ENCODE measurements at places on chromosomes 2 and 18.

- DNase-seq, result no peak
These were observed 1781.3 kb upstream of the CELF4 start for GRCh38 chr18:39346916-39347315.

DNA sequence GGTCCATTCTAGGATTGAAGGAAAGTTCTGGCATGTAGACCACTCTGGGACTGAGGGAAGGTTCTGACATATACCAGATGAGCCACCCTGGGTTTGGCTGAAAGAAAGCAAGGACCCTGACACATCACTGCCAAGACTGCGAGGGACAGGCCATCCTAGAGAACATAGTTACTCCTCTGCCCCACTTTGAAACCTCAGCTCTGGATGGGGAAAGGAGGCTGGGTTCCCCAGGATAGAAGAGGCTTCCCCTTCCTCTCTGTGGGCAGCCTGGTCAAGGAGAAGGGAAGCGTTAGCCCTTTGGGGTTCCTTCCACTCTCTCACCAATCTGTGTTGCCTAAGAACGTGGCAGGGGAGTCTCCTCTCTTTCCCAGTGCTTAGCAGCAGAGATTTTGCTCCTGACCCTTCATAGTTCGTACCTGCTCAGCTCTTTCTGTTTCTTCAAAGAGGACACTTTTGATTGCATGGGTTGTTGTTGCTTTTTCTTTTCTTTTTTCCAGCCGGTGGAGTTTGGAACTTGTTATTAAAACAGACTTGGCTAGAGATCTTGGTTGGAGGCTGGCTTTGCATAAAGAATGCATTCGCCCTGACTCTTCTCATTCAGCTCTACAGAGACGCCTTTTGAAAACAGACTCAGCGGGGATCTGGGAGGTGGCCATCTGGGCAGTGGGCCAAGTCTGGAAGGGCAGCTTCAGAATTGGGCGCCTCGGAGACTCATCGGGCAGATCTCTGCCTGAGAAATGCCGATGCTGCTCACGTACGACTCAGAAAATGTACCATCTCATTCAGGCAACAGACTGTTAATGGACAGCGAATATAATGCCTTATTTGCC is 166.1 kb downstream of the CLIP4 start:
- DNase-seq, result no peak

- DNase-seq, result no peak
These were observed 65.2 kb downstream of the PLCL1 start for GRCh38 chr2:197869501-197870111.

DNA sequence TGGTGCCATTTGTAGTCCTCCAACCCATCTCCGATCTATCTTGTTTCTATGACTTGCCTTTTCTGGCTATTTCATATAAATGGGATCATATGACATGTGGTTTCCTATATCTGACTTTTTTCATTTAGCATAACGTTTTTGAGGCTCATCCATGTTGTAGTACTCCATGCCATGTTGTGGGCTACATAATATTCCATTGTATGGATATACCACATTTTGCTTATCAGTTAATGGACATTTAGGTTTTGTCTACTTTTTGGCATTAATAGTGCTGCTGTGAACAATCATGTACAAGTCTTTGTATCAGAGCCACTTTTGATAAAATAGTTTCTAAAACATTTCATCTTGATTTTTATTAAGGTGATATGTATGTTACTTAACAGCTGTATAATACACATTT is 7.4 kb downstream of the CEBPZOS start:
- no peak for DNase-seq

GRCh38 chr2:239811806-239812560 is 213.2 kb downstream of the NDUFA10 start:
- DNase-seq, result no peak

- DNase-seq, result no peak
These were observed 79.6 kb downstream of the PDE11A start for GRCh38 chr2:177992992-177993391.

GRCh38 chr2:241321886-241322285 is 6.2 kb downstream of the SEPTIN2 start:
- DNase-seq, result no peak

DNA sequence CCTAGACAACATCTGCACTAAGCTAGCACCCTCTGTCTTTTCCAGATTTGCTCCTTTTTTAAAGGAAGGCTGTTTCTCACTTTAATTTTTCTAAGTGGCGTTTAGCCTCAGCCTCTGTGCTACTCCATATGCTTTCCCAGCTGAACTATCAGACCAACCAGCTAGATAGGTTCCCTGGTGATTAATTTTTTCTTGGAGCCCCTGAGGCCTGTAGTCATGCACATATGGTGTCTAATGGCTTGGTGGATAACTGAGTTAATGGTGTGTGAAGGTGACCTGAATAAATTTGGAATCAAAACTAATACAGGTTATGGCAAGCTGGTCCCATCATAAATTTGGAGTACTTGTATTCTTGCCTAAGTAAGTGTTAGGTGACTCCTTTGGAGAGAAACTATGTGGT is 135.5 kb downstream of the MGAT5 start:
- DNase-seq, result no peak

DNA sequence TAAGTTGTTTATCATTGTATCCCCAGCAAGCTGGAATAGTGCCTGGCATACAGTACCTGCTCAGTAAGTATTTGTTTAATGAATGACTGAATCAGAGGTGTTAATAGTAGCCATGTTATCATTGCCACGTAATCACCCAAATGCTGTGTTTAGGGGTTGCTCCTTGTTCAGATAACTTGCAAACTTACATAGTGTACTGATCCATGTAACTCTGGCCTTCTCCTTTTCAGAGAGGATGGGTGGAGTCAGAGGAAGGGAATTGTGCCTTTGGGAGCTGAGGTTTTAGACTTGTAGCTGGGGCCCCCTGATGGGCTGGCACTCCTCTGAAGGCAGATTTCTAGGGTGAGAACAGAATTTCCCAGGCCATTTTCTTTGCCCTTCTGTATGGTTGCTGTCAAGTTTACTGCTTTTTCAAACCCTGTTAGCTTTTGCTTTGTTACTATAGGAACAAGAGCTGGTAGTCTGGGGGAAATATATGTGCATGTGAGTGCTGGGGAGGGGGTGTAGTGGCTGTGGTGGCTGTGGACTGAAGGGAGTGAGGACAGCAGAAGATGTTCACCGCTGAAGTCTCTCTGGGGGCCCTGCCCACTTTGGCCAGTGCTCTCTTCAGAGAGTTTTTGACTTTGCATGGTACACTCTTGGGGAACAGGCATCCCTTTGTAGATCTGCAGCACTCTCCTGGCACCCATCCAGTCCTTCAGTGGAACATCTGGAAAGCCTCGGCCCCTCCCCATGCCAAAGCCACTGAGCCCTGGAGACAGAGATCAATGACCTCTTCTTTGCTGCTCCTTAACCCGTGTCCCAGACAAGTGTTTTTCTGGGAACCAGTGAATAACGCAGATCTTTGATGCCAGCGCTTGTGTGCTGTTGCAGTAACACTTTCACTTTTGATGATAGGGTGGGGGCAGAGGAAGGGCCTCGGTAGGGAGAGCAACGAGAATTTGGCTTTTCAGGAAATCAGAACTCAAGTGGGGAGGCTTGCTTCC is 209.0 kb downstream of the PRKCE start:
- DNase-seq, result no peak

GRCh38 chr2:38432820-38433606 is 55.9 kb upstream of the ATL2 start:
- no peak for DNase-seq

DNA sequence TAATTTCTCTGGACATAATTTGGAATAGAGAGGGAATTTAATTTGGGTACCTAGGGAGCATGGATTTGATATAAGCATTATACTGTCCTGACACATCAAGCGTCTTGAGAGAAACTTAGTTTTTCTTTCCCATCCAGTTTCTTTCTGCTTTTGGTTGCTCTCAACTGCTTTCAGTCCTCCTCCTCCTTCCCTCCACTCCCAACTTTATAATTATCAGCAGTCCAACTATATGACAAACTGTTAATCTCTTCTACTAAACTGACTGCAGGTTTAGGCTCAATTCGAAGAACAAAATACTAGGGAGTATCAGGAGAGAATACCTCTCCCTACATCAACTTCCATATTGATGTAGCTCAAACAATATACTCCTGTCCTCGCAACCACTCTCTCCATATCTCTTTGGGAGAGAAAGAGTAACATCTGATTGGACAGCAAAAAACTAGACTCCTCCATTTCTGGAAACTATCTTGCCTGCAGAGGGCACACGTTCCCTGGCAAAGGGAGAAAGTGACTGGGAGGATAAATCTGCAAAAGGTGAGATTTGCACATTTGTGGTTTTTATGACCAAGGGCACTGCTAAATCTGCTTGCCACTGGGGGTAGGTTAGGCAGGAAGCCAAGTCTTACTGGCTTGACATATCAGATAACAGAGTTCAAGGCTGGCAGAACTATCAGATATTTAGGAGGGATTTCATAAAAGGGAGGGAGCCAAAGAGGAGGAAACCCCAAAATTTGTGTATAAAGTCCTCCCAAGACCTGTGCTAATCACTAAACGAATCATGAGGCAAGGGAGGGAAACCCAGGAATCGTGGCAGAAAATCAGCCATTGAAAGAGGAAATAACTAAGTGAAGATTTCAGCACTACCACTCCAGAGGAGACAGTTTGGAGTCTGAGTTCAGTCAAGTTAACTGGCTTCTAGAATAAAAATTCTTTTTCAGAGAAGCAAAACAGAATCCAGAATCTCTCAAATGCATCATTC is 40.0 kb downstream of the ICA1L start:
- DNase-seq, result no peak

DNA sequence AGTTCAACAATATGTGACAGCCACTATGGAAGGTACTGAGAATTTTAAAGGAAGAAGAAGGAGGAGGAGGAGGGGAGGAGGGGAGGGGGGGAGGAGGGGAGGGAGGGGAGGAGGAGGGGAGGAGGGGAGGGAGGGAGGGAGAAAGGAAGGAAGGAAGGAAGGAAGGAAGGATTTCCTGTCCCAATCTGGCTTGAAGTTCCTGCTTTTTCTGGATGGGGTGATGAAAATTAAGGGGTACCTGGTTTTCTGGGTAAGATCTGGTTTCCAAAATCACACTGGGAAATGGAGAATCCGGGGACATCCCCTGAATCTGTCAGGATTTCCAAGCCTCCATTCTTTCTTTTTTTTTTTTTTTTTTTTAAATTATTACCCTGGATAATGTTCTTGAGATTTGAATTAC is 271.8 kb downstream of the MTX2 start:
- DNase-seq, result no peak

DNA sequence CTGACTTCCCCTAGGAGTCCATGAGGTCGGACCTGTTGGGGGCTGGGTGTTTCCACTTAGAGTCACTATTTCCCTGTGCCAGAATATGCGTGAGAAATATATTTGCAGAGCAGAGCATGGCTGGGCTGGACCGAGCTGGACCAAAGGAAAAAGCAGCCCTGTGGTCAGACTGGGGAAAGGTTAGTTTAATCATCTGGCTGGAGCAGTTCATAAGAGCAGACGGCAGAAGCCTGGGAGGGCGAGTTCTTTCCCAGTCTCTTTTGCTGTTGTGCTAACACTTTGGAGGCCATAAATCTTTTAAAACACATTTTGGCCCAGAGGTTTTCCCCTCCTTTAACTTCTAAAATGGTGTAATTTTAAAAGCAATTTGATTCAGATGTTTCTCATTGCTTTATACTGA is 66.5 kb downstream of the GLI2 start:
- no peak for DNase-seq

DNA sequence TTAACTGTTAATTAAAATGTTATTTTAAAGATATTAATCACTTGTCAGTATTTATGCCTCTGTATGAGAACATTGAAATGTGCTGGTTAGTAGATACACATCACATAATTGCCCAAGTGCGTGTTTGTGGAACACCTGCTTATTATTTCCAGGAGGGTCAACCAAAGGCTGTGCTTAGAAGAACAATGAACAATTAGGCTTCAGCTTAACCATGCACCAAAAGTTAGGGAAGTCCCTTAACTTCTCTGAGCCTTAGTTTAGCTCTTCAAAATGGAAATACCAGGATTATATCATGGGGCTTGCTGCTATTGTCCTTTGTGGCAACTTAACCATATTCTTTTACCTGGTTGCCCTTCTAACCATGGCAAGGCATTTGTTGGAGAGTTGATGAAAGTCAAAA is 43.0 kb upstream of the PLA2R1 start:
- DNase-seq, result no peak

GRCh38 chr18:62551972-62552513 is 29.2 kb downstream of the ZCCHC2 start:
- DNase-seq, result no peak

DNA sequence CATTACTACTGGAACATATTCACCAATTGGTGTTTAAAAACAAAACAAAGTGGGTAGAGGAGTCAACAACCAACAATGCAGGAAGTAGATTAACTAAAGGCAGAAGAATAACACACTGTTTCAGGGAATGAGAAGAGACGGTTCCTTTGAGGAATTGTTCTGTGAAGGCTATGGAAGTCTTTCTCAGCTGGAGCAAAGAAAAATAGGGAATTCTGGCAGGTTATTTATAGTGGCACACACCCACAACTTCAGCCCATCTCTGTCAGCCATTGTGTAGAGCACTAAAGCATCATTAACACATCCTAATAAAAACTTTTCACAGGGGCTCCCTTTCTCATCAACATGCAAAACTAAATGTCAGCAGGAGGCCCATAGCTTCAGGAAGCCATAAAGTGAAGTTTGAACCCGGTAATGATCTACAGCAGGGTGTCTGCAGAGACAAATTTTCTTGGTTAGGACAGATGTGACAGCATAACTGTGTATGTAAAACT is 113.6 kb downstream of the CDH2 start:
- no peak for DNase-seq

DNA sequence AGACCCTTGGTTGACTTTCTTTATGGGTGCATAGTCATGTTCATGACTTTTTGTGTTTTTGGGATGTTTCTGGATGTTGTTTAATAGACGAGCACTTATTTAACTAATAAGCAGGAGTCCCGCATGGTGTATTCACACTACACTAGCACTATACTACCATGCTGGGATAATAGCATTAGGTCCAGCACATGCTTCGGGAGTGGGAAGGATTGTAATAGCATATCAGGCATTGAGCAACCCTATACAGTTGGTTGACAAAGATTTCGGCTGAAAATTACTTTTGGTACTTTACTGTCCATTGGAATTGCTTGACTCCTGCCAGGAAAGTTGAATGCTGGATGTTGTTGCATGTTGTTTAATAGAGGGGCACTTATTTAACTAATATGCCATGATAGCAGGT is 2.8 kb downstream of the SH3RF3 start:
- DNase-seq, result no peak

DNA sequence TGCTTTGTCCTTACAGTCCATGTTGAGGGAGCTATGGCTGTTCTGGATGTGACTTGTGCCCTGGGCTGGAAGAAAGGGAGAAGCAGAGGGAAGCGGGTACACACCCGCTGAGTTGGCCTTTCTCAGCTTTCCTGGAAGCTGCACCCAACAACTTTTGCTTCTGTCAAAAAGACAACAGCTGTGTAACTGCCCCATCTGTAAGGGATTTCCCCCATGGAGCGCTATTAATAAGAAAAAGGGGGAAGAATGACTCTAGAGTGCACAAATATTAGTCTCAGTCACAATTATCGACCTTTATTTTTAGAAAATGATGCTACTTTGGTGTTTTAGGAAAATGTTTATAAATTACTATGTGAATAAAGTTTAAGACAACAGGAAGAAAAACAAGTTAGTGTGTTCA is 368.3 kb downstream of the RAD51AP2 start:
- DNase-seq, result no peak

- DNase-seq, result no peak
These were observed 8.3 kb downstream of the OSR1 start for GRCh38 chr2:19349911-19350677.

Measured in activated T-helper 1 cell treated with Interleukin-2 at 50 U/mL for 16 hours (primary cell).